ENCODE measurements at places on chromosomes 4 and X.

DNA sequence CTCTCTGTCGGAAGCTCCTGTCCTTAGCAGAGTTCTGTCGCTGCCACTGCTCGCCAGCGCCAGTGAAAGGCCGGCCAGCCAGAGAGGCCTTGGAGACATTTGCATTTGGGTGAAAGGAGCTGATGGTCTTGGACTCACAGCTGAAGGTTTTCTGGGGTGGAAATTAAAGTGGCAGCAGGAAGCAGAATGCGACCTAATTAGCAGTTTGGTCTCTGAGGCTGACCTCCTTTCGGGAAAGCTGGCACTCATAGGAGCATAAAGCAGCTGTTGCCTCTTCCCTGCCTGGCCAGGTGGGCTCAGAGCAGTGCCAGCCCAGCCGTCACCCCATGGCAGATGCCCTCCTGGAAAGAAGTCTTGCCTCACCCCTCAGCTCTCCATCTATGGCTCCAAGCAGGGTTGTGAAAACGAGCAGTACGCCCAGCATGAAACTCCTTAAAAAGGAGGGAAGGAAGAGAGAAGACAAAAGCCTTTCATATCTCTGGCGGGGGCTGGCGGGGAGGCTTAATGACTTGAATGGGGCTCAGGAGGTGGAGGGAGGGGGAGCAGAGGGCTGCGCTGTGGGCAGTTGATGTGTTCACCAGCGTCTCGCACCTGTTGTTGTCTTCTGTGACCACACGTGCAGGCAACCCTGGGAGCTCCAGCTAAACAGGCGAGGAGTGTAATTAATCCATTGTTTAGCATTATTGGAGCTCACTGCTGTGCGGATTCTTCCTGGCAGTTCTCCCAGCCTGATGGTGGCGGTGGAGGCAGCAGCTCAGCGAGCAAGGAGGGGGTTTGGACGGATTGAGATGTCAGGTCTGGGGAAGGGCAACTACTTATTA lies 264.0 kb downstream of the MID1IP1 start:
- no peak for DNase-seq

DNA sequence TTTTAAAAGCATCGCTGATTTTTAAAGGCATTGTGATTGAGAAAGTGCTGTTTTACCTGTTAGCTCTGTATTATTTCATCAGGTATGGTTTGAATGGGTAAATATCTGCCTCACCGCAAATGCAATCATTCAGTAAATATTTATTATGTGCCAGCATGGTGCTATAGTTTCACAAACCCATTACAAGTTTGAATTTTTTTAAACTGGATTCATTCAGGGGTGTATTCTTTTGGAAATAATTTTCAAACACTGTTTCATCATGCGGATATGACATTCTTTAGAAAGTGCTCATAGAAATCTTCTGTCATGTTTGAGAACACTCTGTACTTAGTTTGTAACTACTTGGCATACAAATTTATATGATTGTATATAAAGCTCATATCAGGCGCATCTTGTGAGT lies 37.2 kb downstream of the LIMCH1 start:
- DNase-seq, result no peak

GRCh38 chr4:10666616-10667015 lies 18.0 kb downstream of the CLNK start:
- no peak for DNase-seq

DNA sequence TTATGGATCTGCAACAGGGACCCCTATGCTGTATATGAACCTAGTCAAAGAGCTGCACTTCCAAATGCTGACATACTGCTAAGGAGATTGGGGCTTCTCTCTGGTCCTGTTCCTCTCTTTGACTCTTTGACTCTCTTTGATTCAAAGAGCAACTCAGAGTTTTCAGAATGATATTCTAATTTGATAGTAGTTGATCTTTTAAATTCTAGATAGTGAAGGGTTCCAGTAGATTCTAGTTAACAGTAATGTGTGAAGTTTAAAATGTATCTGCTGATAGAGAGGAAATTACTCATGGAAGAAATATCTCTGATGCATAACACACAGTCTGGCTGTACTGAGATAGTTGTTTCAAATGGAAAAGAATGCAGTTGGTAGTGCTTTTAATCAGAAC lies 239.1 kb downstream of the RASL11B start:
- no peak for DNase-seq

DNA sequence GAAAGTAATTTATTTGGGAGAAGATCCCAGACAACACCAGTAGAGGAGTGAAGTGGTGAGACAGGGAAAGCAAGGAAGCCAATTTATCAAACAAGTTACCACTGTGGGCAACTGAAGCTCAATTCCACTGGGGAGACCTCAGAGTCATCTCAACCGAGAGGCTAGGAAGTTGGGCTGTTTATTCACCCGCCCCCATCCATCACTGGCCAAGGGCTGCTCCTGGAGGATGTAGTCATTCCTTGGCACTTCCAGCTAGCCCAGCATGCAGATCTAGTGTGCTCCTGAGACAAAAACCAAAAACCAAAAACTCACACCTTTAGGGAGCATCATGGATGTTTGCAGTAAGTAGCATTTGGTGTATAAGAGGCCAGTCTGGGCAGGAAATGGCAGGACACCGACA lies 47.0 kb downstream of the RAI2 start:
- DNase-seq, result no peak

DNA sequence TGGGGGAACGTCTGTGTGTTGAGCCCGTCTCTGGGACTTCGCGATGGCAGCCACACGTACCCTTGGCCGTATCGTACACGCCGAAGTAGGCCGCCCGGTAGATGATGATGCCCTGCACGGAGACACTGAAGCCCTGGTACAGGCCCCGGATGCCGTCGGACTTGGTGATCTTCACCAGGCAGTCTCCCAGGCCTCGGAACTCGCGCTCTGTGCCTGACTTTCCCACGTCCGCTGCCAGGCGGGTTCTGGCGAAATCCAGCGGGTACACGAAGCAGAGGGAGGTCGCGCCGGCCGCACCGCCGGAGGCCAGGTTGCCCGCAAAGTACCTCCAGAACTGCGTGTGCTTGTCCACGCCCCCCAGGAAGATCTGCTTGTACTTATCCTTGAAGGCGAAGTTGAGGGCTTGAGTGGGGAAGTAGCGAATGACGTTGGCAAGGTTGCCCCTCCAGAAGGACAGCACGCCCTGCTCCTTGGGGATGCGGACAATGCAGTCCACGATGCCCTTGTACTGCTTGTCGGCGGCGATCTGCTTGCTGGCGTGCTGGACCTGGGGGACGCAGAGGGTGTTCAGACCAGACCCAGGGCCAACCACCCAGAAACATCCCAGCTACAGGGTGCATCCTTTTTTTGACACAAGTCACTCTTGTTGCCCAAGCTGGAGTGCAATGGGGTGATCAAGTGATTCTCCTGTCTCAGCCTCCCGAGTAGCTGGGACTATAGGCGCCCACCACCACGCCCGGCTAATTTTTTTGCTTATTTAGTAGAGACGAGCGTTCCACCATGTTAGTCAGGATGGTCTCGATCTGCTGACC lies 2.5 kb downstream of the SLC25A6 start:
- DNase-seq, result no peak

DNA sequence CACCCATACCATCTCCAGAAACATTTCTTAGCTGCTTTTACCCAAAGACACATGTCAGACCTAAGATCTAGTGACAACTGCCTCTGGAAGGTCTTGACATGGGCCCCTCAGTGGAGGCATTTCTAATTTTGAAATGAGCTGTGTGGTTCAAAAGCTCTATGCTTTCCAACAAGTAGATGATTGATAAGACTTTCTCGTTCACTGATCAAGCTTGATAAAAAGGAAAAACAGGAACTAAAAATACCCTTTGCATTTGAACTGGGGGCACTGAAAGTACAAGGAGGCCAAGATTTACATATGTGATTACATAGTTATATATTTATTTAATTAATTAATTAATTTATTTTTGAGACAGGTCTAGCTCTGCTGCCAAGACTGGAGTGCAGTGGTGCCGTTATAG lies 61.3 kb upstream of the SCOC start:
- no peak for DNase-seq

GRCh38 chr4:13430834-13431568 lies 53.1 kb downstream of the RAB28 start:
- no peak for DNase-seq

DNA sequence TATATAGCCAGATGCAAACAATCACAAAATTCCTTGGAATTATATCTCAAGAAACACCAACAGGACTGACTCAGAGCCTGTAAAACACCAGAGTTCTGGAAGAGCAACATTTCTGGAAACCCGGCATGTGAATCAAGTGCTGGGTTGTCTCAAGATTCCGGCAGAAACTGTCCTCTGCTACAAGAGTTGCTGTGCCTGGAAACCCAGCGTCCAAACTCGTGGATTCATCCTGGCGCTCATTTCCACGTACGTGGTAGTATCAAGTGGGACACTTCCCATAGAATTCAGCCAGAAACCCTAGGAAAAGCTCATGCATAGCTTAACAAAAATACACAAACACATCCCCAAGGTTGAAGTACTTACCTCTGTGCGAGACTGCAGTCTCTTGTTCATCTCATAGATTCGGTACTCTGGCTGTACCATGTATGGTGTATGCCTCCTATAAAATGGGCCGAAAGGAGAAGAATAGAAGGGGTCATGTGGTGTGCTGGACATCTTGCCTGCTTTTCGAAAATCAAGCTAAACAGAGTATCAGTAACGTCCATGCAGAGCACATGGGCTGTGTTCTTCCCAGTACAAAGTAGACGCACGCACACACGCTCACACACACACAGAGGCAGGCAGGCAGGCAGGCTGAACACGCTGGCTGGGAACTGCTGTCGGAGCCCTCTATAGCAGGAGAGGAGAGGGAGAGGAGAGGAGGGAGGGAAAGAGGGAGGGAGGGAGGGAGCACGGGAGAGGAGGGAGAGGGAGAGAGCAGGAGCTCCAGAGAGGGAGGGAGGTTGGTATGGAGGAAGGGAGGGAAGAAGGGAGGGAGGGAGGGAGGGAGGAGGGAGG lies at the start of gene LDB2:
LDB2 (minus strand) TSS at position 655 of the 837 bp plus-strand sequence.
- no peak for DNase-seq

DNA sequence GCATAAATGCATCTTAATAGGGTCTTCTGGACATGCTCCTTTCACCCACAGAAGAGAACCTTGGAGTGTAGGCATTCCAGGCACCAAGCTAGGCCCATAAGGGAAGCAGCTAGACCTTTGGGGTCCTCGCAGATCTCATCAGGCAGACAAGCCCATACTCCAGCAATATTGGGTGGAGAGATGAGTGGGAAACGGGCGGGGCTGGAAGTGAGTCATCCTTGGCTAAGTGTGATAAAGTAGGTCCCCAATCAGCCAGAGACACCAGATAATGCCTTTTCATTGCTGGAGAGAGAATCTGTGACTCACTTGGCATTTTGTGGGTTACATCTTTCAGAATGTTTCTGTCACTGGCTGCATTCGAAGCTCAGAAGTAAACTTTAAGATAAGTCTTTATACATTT lies 133.3 kb upstream of the MBNL3 start:
- peak; percentile 0 for DNase-seq

- no peak for DNase-seq
These were observed 61.8 kb downstream of the SMARCA5 start for GRCh38 chr4:143575331-143575730.

DNA sequence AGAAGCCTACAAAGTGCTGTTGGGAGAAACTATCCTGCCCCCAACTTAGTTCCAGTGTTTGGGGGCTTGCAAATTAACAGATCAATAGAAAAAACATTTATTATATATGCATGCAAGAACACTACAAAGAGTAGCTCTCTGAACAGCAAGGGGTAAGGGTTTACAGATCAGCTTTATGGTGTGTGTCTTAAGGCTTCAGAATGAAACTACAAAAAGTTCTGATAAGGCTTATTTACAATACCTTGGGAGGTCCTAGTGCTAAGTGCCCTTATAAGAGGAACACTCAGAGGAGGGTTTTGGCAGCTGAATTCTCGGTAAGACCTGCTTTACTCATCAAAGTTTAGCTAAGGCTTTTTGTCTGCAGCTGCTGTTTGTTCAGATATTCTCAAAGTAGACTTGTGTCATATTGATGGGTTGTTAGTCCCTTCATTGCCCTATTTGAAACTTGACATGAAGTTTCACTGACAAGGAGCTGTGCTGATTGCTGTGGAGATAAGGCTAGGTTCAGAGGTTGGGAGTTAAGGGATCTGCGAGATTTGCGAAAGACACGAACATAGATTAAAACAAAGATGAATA lies 7.7 kb downstream of the ERVMER34-1 start:
- DNase-seq, result no peak

DNA sequence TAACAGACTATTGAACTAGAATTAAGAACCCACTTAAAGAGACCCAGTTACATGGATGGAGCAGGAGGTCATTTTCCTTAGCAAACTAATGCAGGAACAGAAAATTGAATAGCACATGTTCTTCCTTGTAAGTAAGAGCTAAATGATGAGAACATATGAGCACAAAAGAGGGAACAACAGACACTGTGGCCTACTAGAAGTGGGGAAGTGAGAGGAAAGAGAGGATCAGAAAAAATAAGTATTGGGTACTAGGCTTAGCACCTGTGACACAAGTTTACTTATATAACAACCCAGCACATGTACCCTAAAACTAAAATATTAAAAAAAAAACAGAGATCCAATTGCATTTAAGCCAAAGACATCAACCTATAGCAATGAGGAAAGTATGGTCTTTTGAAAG lies 26.2 kb downstream of the ARAP2 start:
- DNase-seq, result no peak

GRCh38 chr4:154727540-154727939 lies 16.3 kb upstream of the LRAT start:
- DNase-seq, result no peak

DNA sequence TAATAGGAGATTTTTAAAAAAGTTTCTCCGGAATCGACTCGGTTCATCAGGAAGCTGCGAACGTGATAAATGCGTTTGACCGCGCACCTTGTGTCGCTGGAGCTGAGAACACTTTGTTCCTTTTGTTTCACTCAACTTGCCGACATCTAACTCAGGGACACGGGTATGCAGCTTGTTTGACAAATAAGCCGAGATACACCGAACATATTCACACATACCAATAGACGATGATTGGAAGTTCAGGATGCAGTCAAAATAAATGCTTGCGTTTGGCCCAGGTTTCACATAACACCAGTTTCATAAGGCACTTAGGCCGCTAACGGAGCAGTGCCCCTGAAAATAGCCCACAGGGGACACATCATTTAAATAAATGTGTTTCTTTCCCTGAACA lies 932 bp upstream of the SHISA3 start:
- no peak for DNase-seq

DNA sequence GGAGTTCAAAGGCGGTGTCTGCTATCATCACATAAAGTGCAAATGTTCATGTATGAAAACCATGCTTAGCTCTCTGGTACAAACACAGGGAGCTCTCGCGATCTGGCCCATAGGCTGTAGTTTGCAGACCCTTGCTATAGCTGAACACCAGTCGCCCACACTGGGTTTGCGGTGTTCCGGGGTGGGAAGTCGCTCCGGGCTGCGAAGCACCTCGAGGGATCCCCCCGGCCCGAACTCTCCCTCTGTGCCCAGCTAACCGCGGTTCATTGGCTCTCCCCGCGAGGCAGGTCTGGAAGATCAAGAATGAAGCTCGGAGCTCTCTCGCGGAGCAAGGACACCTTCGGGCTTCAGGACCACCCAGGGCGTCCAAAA lies 341 bp upstream of the PRPS2 start:
- DNase-seq, result no peak

GRCh38 chr4:186981161-186981560 lies 257.5 kb upstream of the FAT1 start:
- no peak for DNase-seq

GRCh38 chr4:6925357-6925836 lies 15.8 kb downstream of the TBC1D14 start:
- DNase-seq, result no peak

Data from CD4-positive, alpha-beta T cell treated with Interleukin-4 for 4 hours (primary cell).